ENCODE measurements at places on chromosomes 11 and 22.

DNA sequence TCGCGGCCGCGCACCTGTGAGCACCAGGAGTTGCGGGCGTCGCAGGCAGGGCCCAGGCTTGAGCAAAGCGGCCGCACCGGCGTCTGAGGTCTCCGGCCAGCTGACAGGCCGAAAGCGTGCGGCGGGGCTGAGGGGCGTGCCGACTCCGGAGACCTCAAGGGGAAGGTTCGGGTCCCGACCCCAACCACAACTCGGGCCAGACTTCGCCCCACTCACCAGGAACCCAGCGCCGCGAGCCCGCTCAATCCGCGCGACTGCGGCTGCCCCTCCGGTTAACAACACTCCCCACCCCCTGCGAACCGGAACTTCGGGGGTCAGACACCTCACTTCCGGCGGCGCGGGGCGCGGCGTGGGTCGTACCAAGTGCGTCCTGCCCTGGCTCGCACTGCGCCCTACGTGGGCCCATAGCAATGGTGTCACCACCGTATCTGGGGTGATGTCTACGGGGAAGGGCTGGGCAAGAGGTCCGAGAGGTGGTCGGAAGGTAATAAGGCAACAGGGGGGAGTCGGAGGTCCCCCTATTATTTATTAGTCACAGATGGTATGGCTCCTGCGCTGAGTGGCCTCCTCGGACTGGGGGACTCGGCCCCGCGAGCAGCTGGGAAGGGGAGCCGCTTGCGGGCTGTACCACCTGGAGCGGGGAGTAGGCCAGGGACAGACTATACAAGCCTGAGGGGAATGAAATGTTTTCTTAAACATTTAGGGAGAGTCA, at the start of gene SYVN1:
Gene SYVN1, minus strand, starts transcription at position 280 of the 712 bp plus-strand sequence. CDS start 918 bp downstream, outside the sequence.
- peak within 1 kb of the TSS; percentile 100 for H3K27ac ChIP-seq
- peak; percentile 92 for DNase-seq
- H3K27me3 ChIP-seq: no peaks in the 10 kb centered on the region
- H3K36me3 ChIP-seq: peaks cover 7% of the 10 kb centered on the region
- H3K4me3 ChIP-seq: peak within 1 kb of the TSS; percentile 99

- H3K4me1 ChIP-seq: no peaks in the 10 kb centered on the region
- H3K27me3 ChIP-seq: no peaks in the 10 kb centered on the region
- no peak overlapping the region for H3K4me3 ChIP-seq
- no peak for DNase-seq
- H3K27ac ChIP-seq: no peak overlapping the region
Measured at GRCh38 chr11:35501776-35502175, 23.6 kb downstream of the PAMR1 start.

GRCh38 chr11:32039149-32039548, 51.7 kb upstream of the RCN1 start:
- DNase-seq: no peak
- no peaks in the 10 kb centered on the region for H3K36me3 ChIP-seq
- no peaks in the 10 kb centered on the region for H3K4me1 ChIP-seq
- no peaks in the 10 kb centered on the region for H3K27me3 ChIP-seq

DNA sequence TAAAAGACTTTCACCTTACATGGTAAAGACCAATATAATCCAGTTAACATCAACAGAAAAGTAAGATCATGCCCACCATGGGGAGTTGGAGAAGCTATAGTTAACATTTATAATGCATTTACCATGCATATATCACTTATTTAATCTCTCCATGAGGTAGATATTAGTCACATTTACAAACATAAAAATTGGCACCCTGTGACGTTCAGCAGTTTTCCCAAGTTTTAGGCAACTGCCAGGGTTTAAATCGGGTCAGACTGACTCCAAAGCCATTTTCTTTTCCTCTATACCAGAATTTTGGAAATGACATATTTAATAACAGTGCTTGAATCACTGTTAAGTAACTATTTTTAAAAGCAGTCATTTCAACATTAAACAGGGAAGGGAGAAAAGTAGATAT, 266.3 kb downstream of the DDX10 start:
- H3K4me3 ChIP-seq: no peak overlapping the region
- no peaks in the 10 kb centered on the region for H3K27me3 ChIP-seq
- no peak overlapping the region for H3K27ac ChIP-seq
- no peaks in the 10 kb centered on the region for H3K4me1 ChIP-seq

DNA sequence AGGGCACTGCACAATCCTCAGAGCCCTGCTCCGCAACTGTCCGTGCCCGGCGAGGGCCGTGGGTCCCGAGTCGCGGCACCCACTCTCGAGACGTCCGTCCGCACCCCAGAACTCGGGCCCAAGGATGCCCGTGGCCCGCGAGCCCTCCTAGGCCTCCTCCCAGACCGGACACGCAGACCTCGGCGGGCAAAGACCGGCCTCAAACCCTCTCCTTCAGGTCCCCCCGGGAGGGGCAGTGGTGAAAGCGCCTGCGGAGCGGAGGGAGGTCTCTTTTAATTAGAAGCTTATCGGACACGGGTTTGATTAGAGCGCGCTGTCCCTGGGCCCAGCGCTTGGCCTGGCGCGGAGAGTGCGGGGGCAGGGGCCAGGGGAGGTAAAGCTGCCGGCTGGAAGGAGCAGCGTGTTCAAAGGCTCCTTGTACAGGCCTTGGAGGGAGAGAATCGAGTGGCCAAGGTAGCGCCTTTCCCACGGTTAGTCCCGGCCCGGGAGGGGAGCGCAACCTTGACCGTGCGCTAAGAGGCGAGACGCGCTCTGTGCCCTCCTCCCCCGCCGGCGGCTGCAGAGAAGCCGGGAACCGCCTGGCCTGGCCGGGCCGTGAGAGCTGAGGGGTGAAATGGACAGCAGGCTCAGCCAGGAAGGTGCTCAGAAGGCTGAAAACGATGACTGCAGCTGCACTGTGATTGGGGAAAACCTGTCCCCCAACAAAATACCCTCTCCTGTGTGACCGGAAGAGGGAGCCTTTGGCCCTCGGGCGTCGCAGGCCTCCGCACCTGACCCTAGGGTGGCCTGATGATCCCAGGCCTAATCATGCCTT, 4.6 kb downstream of the WT1 start:
- peaks cover 4% of the 10 kb centered on the region for H3K4me1 ChIP-seq
- H3K27me3 ChIP-seq: no peaks in the 10 kb centered on the region
- no peak for DNase-seq
- H3K4me3 ChIP-seq: no peak overlapping the region
- no peaks in the 10 kb centered on the region for H3K36me3 ChIP-seq
- H3K27ac ChIP-seq: no peak overlapping the region

GRCh38 chr11:112616327-112617097, 344.7 kb upstream of the NCAM1 start:
- no peak for DNase-seq
- no peak overlapping the region for H3K27ac ChIP-seq
- no peak overlapping the region for H3K4me3 ChIP-seq

- H3K27me3 ChIP-seq: no peaks in the 10 kb centered on the region
- H3K36me3 ChIP-seq: peaks cover 6% of the 10 kb centered on the region
- no peak for DNase-seq
- peaks cover 20% of the 10 kb centered on the region for H3K4me1 ChIP-seq
Measured at GRCh38 chr11:207863-208180, 314 bp downstream of the RIC8A start.

- no peaks in the 10 kb centered on the region for H3K27me3 ChIP-seq
- H3K27ac ChIP-seq: peak overlapping the region; percentile 58
- H3K4me3 ChIP-seq: no peak overlapping the region
Measured at GRCh38 chr11:71269603-71270511, 17.5 kb upstream of the SHANK2 start.

DNA sequence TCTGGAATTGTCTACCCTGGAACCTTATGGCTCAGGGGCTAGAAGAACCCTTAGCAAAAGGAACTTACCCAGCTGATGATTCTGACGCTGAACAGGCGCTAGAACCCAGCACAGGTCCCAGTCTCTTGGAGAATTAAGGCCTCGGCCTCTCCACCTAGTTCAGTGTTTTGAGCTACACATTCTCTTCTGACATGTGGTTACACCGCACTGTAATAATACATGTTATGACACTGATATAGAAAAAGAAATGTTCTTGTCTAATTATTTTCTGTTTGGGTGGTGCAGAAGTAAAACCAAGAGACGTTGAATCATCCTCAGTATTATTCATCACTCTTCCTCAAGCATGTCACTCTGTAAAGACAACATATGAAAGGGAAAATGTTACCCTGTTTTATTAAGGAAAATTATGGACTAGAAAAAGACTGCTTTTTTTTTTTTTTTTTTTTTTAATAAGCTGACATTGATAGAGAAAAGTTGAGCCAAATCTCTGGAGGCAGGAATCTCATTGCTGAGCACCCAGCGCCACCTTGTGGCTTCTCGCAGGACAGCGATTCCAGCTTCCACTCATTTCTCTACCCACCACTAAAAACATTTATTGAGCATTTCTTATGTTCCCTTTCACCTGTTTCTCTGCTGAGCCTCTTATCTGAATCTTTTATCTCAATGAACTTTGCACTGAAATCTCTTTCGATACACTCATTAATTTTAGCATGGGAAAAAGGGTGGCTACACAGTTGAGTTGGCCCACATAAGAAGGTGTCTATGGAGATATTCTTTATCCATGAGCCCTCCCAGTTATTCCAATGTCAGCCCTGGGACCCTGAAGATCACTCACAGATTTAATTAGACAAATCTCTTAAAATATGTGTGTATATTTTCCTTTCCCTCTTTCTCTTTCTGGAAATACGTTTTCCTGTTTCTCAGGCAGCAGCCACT, 12.6 kb upstream of the APLNR start:
- H3K4me3 ChIP-seq: no peak overlapping the region
- DNase-seq: peak; percentile 72
- H3K36me3 ChIP-seq: no peaks in the 10 kb centered on the region
- H3K4me1 ChIP-seq: no peaks in the 10 kb centered on the region
- H3K27ac ChIP-seq: no peak overlapping the region

DNA sequence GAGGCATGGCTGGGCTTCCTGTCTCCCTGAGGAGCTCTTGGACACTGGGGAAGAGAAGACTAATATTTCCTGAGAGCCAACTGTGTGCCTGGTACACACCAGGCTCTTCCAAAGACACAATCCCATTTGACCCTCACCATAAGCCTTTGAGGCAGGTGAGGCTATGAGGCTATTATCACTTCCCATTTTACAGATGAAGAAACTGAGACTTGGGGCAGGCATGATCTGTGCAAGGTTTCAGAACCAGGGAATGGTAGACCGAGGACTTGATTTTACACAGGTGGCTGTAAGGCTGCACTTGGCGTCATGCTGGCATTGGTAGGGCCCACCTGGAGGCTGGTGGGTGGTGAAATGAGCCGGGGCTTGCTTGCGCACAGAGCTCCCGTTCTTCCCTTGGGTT, 90.8 kb downstream of the LRRC32 start:
- DNase-seq: no peak
- no peak overlapping the region for H3K4me3 ChIP-seq
- no peak overlapping the region for H3K27ac ChIP-seq
- H3K27me3 ChIP-seq: no peaks in the 10 kb centered on the region

- peak overlapping the region; percentile 32 for H3K27ac ChIP-seq
- no peak overlapping the region for H3K4me3 ChIP-seq
- DNase-seq: no peak
- no peaks in the 10 kb centered on the region for H3K36me3 ChIP-seq
Measured at GRCh38 chr11:7974668-7975067, 9.4 kb upstream of the NLRP10 start.

DNA sequence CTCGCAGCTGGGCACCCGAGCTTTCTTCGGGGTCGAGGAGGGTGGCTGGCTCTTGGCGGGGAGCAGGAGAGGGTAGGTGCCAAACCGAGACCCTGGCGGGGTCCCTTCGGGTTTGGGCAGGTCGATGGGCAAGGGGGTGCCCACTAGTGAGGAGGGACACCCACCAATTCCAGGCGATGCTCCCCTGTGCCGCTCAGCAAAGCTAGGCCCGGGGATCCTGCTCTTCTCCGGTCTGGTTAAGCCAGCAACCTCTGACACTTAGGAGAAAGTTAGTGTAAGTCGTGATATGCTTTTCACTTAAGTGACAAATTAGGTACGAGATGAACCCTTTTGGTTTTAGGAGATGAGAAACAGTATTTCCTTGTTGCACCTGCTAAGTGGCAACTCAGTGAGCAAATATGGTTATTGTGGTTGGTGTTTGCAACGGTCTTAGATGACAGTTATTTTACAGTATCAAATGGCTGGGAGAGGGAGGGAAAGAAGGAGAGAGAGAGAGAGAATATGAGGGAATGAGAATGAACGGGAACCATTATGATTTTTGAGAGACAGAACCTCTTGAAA, 565 bp downstream of the NUCB2 start:
- no peaks in the 10 kb centered on the region for H3K36me3 ChIP-seq
- H3K4me3 ChIP-seq: peak overlapping the region; percentile 86
- peak overlapping the region; percentile 21 for H3K27ac ChIP-seq
- H3K27me3 ChIP-seq: no peaks in the 10 kb centered on the region
- peaks cover 14% of the 10 kb centered on the region for H3K4me1 ChIP-seq

GRCh38 chr22:47163481-47163855, 401.0 kb downstream of the TBC1D22A start:
- H3K27me3 ChIP-seq: no peaks in the 10 kb centered on the region
- H3K27ac ChIP-seq: no peak overlapping the region
- no peak overlapping the region for H3K4me3 ChIP-seq
- no peaks in the 10 kb centered on the region for H3K4me1 ChIP-seq
- peak; percentile 15 for DNase-seq
- no peaks in the 10 kb centered on the region for H3K36me3 ChIP-seq

DNA sequence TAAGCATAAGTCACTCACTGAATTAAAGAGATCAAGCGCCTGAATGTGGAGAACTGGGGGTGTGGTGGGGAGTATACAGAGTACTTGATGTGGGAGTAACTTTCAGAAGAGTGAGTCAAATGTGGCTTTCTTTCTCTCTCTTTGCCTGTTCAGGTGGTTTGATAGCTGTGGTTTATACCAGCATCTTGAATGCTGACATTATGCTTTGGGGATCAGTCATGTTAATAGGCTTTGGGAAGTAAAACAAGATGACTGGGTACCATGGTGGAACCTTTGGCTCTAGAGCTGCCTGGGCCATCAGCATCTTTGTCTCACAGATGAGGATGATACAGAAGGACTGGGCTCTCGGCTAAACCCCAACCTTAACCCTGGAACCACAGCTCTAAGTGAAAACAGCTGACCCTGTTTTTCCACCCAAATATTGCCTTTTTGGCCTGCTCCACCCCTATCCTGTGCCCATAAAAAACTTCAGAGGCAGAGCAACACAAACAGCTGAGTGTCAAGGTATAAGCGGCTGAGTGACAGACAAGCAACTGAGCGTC, 58.2 kb upstream of the GNAZ start:
- no peak for DNase-seq
- H3K27ac ChIP-seq: no peak overlapping the region
- H3K4me3 ChIP-seq: no peak overlapping the region
- no peaks in the 10 kb centered on the region for H3K27me3 ChIP-seq
- peaks cover 9% of the 10 kb centered on the region for H3K4me1 ChIP-seq

DNA sequence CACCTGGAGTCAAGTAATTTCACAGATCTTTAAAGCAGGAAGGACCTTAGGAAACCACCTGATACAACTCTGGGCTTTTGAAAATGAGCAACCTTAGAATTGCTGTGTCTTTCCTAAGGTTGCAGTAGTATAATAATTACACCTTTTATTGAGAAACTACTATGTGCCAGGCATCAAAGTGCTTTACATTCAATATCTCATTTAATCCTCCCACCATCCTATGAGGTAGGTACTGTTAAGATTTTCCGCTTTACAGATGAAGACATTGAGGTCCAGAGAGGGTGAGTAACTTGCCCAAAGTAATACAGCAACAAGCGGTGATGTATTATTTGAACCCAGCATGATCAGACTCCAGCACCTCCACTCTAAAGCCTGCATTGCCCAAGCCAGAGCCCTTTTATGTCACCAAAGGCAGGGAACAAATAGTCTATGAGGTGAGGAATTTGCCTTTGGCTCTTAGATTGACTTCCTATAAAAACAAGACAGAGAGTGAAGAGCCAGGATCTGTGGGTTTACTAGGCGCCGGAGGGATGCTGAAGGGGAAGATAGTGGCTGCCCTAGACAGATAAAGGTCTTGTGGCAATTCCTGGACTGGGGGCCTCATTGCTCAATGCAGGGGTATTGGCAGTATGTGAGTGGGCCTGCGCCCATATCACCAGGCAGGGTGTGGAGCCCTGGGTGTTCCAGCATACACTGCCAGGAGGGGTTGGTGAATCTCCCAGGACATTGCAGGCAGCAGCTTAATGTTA, 157.1 kb downstream of the FBXO7 start:
- H3K27ac ChIP-seq: no peak overlapping the region
- no peak overlapping the region for H3K4me3 ChIP-seq
- no peaks in the 10 kb centered on the region for H3K36me3 ChIP-seq
- no peak for DNase-seq
